ENCODE measurements at places on chromosomes 13 and 19.
A peak's percentile ranks its signal among the peaks of the same experiment; 100 is the strongest.

- DNase-seq, result no peak
Measured at GRCh38 chr13:21012841-21013681, 48.3 kb downstream of the LATS2 start.

- peak; percentile 84 for DNase-seq
Measured at GRCh38 chr19:1133471-1133929, 29.7 kb downstream of the GPX4 start.

DNA sequence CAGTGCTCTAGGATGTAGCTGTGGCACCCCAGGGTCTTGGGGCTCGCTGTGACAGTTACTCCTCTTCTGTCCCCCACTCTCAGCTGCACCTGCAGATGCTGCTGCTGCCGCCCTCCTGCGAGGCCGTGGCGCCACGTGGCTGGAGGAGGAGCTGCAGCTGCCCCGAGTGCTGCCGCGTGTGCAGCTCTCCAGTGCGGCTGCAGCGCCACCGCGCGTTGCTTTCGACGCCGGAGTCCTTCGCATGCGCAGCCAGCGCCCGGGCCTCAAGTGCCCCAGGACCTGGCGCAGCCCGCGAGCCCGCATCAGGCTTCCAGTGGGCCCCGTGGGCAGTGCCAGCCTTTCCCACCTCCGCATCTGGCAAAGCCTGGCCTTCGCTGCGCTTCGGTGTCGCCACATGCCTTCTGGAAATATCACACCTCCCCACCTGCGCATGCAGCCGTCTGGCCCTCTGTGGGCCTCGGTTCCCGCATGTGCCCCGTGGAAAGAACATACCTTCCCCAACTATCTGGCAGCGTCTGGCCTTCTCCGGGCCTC lies 692 bp upstream of the ZNF580 start:
- peak; percentile 71 for DNase-seq

- DNase-seq, result no peak
Measured at GRCh38 chr19:17246681-17247425, 1.1 kb upstream of the NR2F6 start.

DNA sequence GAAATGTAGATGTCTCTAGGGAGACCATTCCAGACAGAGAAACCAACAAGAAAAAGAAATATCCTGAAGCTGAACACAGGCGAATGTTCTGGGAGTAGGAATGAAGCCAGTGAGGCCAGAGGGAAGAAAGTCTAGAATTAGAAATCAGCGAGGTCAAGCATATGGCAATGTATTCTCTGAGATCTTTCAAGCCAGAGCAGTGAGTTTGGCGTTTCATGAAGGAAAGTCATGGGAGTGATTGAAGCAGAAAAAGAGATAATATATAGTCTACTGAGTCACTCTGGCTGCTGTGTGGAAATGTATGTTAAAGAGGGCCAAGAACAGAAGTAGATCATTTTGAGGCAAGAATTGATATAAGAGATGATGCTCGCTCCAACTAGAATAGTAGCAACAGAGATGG lies 576.0 kb downstream of the PCDH17 start:
- DNase-seq, result no peak

All from activated CD4-positive, alpha-beta T cell treated with anti-CD3 and anti-CD28 coated beads, Interleukin-2, amount 50 U/mL, for 48 hours (primary cell).